NCI-H226 (cell line): ENCODE measurements at places on chromosomes 6 and 20.

DNA sequence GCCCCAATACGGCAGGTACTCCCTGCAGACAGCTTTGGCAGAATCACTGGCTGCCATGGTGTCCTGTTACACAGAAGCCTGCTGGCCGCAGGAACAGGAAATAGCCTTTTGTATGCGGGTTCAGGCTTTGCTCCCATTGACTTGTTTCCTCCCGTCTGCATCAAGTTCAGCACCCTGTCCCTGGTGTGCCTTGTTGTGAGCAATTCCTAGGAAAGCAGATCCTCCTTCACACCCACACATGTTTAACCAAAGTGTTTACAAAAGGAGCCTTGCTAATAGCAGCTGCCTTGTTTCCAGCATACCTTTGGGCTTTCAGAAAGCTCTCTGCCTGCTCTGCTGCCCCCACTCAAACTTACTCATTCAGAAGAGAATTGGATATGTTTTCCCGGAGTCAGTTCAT is 127.2 kb upstream of the SUPT3H start:
- no peak for DNase-seq

- no peak for DNase-seq
Measured at GRCh38 chr6:156423829-156424228, 353.3 kb upstream of the ARID1B start.

DNA sequence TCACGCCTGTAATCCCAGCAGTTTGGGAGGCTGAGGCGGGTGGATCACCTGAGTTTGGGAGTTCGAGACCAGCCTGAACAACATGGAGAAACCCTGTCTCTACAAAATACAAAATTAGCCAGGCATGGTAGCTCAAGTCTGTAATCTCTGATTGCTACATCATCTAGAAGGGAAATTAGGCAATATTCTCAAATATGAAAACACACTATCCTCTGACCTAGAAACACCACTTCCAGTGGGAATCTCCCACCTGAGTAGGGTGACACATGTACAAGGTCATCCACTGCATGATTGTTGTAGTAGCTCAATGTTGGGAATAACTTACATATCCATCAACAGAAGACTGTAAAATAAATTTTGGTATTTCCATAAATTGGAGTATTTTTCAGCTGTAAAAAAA is 19.1 kb upstream of the SIRPD start:
- DNase-seq: no peak

DNA sequence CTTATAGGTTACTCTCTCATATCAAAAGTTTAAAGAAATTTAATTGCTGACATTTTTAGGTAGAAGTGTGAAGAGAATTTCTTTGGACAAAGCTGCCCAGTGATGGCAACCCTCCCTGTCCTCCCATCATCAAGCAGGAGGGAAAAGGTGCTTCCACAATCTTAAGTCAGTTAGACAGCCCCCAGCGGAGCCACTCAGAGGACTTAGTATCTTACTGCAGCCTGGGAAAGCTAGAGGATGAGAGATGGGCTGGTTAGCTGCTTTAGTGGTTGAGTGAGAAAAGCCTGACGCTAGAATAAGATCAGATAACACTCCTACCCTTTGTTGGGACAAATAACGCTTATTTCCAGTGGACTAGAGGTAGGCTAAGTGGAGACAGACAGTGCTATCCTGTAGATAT is 227.1 kb downstream of the RFPL4B start:
- no peak for DNase-seq

GRCh38 chr6:79802657-79803300 is 144.6 kb downstream of the ELOVL4 start:
- DNase-seq: no peak

GRCh38 chr6:45442716-45443115 is 65.0 kb upstream of the SUPT3H start:
- DNase-seq: no peak

GRCh38 chr6:76867182-76867581 is 596.1 kb downstream of the HTR1B start:
- no peak for DNase-seq

DNA sequence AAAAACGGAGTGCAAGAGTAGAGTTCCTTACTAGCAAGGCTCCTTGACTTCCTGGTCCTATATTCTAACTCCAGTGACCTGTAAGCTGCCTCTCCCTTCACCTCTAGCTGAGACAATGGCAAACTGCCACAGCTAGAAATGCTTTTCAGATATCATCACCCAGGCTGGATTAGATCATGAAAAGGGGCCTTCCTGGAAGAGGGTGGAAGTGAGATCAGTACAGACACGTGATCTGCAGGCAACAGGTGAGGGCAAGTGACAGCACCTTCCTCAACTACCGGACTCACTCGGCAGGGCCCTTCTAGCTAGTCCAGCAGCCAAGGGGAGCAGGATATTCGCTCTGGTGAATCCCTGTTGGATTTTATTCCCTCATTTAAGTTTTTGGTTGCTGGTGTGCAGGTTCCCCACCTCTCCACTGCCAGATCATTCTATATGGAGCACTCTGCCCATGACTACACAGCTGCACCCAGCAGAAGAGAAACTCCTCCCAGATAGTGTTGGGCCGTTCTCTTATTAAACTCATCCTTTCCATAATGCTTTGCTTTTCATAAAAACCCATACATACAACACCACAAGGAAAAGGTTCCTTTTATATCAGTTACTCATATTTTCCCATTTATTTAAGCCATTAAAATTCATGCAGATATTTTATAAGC is 26.4 kb upstream of the FAM83C start:
- DNase-seq: peak; percentile 100
